ENCODE measurements at places on chromosomes 5 and 9.

DNA sequence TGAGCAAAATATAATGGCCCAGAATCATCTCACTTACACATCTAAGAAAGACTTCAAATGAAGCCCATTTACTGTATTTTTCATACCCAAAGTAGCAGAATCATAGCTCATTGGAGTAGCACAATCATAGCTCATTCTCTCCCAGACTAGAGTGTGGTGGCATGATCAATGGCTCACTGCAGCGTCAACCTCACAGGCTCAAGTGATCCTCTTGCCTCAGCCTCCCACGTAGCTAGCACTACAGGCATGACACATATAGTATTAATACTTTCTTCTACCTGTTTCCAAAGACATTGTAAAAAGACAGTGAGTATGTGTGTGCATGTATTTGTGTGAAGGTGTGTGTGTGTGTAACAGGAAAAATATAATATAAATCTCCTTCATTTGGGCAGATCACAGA, 1247.9 kb upstream of the ACO1 start:
- no peak for DNase-seq

DNA sequence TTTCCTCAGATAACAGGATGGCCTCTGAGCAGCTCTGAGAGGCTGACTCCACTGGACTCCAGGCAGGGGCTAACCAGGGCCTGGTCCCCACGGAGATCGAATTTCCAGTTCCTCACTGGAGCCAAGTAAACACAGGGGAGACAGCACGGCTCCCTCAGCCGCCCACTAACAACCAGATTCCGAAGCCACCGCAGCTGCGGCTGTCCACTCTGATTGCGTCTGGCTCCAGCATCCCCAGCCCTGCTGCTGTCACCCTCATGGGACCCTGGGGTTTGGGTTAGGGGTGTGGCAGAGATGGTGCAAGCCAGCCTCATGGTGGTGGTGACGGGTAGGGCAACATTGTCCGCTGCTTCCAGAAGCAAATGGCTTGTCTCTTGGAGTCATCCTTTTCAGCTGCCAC, 172.6 kb downstream of the RGS3 start:
- peak; percentile 83 for DNase-seq

DNA sequence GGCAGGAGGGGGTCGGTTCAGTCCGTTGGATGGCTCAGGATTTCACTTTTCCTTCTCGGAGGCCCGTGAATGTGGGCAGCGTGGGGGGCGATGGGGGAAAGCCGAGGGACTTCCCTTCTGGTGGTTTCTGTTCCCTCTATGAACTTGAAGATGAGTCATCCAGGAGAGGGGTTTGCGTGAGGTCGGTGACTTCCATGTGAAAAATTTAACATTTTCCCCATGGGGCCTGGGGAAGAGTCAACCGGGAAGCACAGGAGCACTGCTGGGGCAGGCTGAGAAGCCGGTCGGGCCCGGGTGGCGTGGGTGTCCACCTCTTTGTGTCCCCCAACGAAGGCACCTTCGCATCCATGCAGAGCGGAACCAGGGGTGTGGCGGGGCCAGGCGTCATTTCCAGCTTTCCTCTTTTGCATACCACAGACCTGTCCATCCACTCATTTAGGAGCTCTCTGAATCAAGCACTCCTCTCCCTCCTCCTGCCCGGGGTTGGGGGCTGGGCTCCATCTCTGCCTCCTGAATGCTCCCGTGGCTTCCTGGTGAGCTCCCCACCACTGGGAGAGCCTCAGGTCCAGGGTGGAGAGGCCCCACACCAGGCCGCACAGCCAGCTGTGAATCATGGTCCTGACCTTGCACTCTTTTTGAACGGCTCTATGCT, 68.4 kb downstream of the ANKRD33B start:
- peak; percentile 20 for DNase-seq

DNA sequence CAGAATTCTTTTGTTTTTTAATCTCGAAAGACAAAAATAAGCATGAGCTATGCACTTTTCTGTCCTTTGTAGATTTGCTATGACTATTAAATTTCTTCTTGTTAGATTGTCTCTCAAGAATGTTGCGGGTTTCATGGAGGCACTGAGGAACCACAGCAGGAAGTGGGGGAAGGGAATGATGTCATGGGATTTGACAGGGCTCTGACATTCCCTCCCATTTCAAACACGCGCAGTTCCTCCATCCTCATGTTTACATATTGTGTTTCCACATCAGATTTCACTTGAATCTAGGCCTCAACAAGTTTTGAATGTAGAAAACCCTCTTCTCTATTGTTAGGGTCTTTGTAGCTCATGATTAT, 154.8 kb downstream of the PALM2AKAP2 start:
- peak; percentile 92 for DNase-seq

DNA sequence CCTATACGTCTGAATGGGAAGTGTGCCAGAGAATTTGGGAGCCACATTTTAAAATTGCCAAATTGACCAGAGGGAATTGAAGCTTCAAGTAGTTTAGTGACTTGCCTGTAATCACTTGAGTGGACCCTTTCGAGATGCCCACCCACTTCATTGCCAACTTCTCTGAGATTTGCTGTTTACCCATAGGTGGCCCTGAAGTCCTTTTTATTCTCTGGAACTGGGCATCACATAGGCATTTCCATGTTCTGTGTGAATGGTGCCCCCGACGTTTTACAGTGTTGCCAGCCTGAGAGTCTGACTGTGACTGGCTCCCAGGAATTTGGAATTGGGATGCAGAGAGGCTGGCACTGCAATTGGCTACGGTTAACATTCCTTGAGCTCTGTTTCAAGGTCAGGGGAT, 158.6 kb downstream of the SEMA6A start:
- DNase-seq, result no peak

- DNase-seq, result no peak
Observed at GRCh38 chr5:122152266-122152900, 23.0 kb downstream of the ZNF474 start.

DNA sequence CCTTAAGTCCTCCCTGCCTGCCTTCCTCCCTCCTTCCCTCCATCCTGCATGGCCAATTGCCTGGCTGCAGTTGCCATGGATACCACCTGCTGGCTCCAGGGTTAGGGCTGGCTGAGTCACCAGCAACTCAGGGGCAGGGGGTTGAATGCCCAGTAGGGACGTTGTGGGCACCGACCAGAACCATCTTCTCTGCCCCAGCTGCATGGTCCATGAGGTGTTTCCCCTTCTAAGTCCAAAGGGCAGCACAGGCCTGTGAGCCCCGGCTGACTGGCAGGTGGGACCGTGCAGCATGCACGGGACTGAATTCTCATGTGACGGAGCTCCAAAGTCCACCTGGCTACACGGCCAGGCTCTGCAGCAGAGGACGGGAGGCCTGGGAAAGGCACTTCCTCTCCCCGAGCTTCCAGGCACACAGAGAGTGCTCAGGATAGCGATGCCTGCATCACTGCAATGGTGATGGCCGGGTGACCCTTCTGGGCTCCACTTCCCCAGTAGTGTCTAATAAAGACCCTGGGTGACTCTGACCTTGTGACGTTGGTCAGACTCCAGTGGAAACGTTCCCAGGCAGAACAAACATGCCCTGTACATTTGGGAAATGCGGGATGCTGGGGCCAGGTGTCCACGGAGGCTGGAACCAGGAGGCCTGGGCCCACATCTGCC, 5.7 kb downstream of the ASS1 start:
- no peak for DNase-seq

All from brain microvascular endothelial cell (primary cell).